ENCODE measurements at places on chromosomes 12 and 14.

DNA sequence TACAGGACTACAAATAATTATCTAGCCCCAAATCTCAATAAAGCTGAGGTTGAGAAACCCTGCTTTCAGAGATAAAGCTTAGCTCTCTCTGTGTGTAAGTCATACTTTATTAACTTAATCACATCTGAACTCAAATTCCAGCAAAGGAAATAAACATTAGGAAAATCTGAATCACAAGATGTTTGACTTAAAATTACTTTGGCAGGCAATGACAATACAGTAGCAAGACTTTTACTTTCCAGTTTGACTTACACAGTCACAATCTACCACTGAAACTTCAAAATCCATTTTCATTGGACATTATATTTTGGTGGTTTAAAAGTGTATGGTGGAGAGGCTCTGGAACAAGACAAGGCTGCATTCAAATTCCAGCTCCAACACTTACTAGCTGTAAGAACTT, 11.4 kb downstream of the TMEM116 start:
- no peak for DNase-seq

- no peak for DNase-seq
Observed at GRCh38 chr12:106747973-106748436, 26.5 kb upstream of the RIC8B start.

- no peak for DNase-seq
Observed at GRCh38 chr12:57737467-57738460, 778 bp downstream of the AGAP2 start.

GRCh38 chr14:101313268-101313667, 248.0 kb upstream of the DIO3 start:
- DNase-seq, result no peak

- DNase-seq, result no peak
Observed at GRCh38 chr12:112738531-112738930, 53.0 kb upstream of the RPH3A start.

GRCh38 chr12:116926283-116927243, 15.8 kb downstream of the FBXW8 start:
- DNase-seq, result no peak

DNA sequence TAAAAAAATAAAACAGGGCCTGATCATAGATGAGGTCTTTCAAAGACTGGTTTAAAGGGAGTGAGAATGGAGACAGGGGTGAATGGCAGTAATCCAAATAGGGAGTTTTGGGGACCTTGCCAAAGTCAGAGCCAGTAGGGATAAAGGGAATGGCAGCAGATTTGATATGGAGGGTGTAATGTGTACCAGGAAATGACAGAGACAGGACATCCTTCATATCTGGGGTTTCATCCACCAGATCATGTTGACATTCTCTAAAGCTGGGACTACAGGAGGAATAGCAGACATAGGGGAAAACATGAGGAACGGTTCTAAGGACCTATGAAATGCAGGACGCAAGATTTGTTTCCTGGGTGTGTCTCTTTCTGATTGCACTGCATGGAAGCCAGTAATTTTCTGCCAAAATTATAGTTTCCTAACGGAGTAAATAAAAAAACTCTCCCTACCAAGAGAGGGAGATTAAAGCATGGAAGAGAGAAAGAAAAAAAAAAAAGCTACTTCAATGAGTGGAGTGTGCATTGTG, 169.9 kb downstream of the PRKD1 start:
- no peak for DNase-seq

GRCh38 chr12:8698879-8699278, 1.1 kb downstream of the RIMKLB start:
- DNase-seq, result no peak

- no peak for DNase-seq
Observed at GRCh38 chr12:125092872-125093680, 27.8 kb downstream of the AACS start.

- no peak for DNase-seq
Observed at GRCh38 chr14:104394409-104394851, 185.1 kb upstream of the C14orf180 start.

DNA sequence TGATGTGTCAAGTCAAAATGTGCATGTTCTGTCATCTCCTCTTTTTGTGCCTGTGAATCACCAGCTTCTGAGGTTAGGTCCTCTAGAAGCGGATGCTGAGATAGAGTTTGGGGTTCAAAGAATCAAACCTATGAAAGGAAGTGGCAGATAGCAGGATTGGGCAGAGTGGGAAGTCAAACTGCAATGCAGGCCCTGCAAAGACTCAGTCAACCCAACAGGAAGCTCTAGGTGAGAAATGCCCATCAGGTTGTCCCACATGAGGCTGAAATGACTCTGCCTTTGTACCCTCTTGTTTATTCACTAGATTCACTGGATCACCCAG, 4.5 kb upstream of the MIA2 start:
- DNase-seq, result no peak

GRCh38 chr12:34401659-34402227, 379.4 kb downstream of the ALG10 start:
- no peak for DNase-seq

DNA sequence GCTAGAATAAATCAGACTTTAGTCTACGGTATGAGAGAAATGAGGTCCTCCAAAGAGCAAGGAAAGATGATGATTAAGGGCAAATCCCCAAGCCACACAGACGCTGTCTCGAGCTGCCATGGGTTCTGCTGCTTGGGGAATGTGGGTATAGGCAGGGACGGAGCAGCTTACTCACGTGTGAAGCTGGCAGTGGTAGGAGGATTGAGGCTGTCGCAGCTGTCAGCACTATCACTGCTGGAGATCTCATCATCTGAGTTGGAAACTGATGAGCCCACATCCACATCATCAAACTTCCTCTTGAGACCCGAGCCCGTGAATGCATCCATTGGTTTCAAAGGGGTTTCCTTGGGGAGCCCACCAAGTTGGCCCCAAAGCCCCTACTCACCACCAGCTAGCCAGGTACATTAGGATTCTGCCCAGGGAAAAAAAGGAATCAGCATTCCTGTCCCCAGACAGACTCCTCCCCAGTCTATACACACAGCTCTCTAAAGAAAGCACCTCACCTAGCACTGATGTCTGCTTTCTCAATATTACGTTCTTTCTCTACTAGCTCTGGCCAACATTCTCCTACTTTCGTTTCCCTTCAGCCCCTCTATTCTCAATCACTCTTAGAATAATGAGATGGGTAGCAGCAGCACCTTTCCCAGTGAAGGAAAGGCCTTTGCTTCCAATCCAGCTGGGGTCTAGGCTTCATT, 7.0 kb downstream of the CSRNP2 start:
- DNase-seq, result no peak

GRCh38 chr12:93773122-93773871, 96.1 kb downstream of the CRADD start:
- no peak for DNase-seq

DNA sequence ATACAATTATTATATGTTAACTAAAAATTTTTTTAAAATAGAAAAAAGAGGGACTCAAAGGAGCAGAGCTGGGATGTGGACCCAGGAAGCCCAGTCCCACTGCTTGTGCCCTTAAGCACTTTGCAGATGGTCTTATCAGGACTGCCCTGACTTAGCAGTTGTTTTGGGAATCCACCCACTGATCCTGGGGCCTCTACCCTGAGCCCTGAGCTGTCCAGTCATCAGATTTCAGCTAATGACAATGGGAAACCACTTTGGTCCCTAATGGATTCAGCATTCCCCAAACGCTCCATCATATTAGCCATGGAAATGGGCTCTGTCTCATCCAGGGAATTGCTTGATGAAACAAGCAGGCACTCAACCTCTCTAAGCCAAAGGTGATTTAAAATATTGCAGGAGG, 22.5 kb upstream of the WSCD2 start:
- DNase-seq, result no peak

DNA sequence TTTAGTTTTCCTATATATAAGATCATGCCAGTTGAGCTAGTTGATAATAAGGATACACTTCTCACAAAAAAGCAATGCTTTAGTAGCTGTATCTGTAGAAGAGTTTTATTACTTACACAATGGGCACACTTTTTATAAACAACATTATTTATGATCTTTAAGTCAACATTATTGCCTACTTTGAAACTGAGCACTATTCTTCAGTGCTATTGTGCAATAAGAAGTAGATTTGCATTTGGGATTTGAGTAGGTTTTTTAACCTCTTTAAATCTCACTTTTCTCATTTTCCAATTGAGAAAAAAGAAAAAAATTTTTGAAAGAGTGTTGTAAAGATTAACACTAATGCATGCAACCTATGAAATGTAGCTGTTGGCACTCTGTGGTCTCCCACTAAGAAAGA, 1198.3 kb downstream of the GALC start:
- DNase-seq, result no peak

DNA sequence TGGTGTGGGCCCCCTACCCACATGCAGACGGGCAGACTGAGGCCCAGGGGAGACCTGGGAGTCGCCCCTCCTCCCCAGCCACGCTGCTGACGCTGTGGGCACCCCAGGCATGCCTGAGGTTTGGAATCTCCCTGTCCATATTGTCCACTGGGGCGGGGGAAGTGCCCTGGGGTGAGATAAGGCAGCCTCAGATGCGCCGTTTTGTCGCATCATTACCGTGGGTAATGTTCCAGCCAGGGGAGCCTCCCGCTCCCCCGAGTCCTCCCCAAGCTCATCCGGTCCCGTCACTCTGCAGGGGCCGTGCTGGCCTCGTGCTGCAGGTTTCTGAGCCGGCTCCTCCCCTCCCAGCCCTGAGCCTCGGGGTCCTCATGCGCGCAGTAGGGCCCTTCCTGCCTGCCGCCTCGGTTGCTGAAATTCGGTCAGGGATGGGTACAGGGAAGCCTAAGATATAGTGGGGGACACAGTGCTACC, 11.4 kb downstream of the INF2 start:
- no peak for DNase-seq

GRCh38 chr12:76765598-76765997, 1.7 kb downstream of the ZDHHC17 start:
- DNase-seq, result no peak

DNA sequence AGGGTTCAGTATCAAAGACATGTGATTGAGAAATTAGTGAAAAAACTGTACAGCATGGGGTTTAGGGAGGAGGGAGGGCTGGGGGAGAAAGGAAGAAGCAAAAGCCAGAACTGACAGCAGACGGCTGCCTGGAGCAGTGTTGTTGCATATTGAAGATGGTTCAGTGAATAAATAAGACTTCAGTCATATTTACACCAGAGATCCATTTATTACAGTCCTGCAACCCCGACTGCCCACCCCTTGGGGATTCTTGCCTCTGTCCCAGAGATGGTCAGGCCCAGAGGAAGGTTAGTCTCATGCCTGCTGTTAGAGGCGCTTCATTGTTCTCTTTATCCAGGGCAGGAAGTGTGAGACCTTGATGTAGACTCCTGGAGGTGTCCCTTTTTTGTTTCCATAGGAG, 3.2 kb downstream of the GZMH start:
- DNase-seq, result no peak

DNA sequence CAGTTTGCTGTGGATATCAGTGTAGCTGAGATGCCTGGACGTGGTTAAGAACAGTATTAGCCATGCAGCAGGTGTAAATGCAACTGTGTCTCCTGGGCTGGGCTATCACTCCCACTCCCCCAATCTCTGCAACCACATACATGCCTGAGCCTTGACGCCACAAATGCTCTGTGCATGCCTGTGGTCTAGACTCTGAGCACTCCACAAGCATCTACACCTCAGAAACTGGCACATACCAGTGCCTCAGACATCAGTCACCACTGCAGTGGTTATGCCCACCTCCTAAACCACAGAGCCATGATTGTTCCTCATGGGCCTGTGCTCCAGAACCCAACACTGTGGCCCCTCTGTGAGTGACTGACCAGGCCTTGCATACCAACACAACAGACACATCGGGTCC, 226.8 kb upstream of the ALG10 start:
- no peak for DNase-seq

GRCh38 chr14:52220924-52221811, 46.3 kb upstream of the PTGDR start:
- no peak for DNase-seq

DNA sequence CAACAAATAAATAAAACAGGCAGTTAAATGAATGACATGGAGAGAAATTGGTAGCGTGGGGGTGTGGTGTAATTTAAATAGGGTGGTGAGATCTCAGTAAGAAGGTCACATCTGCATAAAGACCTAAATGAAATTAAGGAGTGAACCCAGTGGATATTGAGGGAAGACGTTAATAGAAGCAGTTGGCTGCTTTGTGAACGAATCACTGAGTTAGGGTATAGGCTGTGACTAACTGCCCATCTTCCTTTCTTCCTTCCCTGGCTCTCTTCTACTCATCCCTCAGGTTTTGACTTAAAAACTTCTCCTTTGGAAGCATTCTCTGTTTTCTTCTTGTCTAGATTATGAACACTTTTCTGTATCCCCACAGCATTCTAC, 64.7 kb downstream of the BTG1 start:
- no peak for DNase-seq

DNA sequence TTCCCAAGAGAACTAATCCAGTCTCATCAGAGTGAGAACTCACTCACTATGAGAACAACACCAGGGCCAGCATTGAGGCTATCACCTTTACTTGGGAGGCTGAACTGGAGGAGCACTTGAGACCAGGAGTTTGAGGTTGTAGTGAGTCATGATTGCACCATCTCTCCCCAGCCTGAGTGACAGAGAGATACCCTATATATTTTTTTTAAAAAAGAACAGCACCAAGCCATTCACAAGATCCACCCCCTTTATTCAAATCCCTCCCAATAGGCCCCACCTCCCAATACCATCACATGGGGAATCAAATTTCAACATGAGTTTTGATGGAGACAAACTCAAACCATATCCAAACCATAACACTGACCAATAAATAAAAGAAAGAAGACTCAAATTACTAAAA, 3.7 kb upstream of the TMX1 start:
- DNase-seq, result no peak

- DNase-seq, result no peak
Observed at GRCh38 chr12:13094367-13094766, 9.1 kb downstream of the GSG1 start.

Data from NCI-H187 (cell line).